ENCODE measurements at places on chromosomes 5 and 9.

DNA sequence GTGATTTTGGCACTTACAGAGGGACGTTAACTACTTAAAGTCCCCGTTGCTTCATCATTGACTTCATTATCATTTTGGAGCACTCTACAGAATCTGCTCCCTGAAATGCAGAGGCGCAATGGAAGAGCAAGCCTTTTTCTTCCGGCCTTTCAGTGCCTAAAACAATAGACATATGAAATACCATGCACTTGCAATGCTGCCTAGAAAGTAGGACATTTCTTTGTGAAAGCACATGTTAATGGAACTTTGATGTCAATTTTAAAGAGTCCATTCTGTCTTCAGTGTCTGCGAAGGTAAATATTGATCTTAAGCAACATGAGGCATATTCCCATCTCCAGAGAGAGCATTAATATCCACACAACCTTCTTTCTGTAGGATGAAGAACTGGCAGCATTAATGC lies 36.3 kb downstream of the ITGA2 start:
- no peak for DNase-seq

DNA sequence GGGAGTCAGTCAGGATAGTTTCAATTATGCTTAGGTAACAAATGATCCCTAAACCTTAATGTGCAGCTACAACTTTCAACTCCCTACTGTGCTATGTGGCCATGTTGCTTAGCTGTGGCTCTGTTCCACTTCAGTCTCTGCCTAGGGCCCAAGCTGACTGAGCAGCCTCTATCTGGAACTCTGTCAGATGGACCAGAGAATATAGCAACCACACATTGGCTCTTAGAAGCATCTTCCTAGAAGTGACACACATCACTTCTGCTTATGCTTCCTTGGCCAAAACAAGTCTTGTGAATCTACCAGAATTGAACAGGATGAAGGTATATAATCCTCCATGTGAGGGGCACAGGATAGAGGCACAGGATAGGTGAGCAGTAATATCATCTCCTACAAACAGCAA lies 36.7 kb upstream of the TNC start:
- no peak for DNase-seq

- no peak for DNase-seq
These were observed 21.5 kb upstream of the NFIL3 start for GRCh38 chr9:91445135-91445534.

DNA sequence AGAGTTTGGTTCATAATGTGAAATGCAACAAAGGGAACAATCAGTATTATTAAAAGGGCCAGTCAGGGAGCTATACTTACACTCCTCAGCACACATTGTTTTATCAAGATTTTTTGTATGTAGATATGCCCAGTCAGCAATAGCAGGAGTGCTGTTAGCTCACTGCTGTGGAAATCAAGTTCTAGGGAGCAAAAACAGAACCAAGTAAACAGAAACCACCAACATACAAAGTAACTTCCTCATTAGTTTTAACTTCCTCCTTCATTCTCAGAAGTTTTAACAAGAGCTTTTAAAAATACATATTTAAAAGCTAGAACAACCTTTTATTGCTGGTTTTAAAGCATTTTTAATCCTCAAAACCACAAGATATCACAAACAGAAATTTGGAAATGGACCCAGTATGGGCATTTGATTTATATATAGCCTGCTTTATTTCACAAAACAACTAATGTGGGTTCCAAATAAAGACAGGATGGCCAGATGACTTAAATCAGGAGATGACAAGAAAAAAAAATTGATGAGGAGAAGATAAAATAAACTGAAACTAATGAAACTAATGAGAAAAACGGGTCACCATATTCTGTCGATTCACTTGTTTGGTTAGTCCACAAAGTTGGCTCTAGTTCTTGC lies 178.5 kb downstream of the ADAMTS12 start:
- DNase-seq: no peak

DNA sequence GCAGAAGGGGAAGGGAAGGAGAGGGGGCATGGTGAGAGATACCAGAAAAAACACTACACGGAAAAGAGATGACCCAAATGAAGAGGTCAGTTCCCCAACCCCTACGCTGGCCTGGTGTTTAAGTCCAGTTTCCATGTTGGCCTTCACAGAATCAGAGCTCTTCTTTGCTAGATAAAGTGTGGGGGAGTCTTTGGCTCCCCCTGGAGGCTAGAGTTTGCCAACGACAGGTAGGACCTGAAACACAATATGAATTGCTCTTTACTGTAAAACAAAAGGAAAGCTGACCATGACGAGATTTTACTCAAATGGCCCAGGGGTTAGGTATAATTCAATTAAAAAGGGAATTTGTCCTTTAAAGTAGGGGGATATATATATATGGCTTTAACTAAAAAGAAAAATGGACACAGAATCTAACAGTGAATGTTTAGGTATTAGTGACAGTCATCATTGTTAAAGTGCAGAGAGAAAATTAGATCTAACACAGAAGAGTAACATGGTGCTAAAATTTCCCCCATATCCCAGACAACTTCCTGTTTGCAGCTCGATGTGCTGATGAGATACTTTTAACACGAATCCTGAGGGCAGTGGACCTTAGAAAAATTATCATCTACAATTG lies 92.0 kb downstream of the SV2C start:
- DNase-seq: peak; percentile 33

GRCh38 chr5:129951039-129951438 lies 46.8 kb downstream of the CHSY3 start:
- no peak for DNase-seq

- peak; percentile 69 for DNase-seq
These were observed 552 bp downstream of the OTULINL start for GRCh38 chr5:14581891-14582796.

- DNase-seq: no peak
These were observed 453.2 kb downstream of the CDH18 start for GRCh38 chr5:19534751-19535150.

DNA sequence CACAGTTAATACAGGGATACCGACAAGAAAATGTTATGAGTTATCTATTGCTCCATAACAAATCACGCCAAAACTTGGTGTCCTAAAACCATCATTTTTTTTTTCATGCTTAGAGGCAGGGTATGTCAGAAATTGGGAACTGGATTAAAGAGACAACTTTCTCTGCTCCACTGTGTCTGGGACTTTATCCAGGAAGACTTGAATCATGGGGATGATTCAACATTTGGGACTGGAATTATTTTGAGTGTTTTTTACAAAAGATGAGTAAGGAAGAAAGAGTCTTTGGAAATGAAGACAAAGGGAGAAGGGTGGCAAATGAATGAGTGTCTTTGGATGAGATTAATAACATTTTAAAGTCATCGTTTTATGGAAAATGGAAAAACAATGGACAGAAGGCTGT lies 1883.7 kb upstream of the C9orf72 start:
- DNase-seq: no peak

GRCh38 chr5:16807547-16807864 lies 128.6 kb downstream of the MYO10 start:
- DNase-seq: no peak

DNA sequence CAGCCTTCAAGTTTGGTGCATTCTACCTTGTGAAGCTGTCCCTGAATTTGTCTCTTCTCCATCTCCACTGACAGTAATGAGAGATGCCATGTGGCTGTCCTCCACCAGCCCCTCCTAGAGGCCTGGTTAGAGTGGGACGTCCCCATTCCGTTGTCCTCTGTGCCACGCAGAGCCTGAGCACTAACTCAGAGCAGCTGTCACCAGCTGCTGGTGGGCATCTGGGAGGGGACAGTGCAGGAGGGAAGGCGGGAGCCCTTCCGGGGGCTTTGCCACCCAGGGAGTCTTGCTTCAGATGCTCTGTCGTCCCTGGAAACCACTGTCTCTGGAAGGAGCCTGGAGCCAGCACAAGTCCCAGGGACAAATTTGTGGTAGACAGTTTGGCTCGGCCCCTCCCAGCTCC lies 78.6 kb downstream of the PDZD2 start:
- no peak for DNase-seq

GRCh38 chr5:101843055-101843454 lies 453.0 kb downstream of the SLCO4C1 start:
- no peak for DNase-seq

DNA sequence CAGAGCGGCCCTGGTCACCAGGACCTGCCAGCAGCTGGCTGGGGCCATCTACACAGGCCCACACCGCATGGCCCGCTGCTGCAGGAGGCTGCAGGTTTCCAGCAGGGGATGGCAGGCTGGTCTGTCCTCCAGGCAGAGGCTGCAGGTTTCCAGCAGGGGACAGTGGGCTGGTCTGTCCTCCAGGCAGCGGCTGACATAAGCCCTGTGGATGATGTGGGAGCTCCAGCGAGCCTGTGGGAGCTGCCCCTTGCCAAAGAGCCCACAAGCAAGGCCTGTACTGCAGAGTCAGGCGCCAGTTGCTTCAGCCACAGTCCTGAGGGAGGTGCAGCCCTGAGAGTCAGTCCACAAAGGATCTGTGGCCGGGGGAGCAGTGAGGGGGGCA lies 18.5 kb downstream of the TPPP start:
- no peak for DNase-seq

DNA sequence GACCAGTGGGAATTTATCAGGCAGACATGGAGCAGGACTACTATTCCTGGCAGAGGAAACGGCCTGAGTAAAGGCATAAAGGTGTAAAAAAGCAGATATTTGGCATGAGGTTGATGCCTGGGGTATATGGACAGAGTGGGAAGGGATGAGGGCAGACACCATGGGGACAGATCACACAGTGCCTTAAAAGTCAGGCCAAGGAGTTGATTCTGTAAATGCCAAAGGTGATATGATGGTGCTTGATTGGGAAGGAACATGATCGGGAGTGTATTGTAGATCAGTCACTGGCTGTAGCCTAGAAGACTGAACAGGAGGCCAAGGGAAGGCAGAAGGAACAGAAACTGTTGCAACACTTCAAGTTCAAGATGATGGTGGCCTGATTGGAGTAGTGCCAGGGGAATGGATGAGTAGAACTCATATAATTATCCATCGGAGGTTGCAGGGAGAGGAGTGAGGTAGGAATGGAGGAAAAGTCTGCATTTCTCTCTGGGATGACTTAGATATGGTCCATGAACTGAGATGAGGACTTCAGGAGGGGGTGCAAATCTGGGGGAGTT lies 594.3 kb upstream of the KLF4 start:
- DNase-seq: no peak

GRCh38 chr9:131674425-131675421 lies 65.2 kb downstream of the RAPGEF1 start:
- DNase-seq: no peak

- DNase-seq: peak; percentile 15
These were observed 720 bp downstream of the NADK2 start for GRCh38 chr5:36240779-36241630.

GRCh38 chr5:133461796-133462516 lies 150.4 kb downstream of the FSTL4 start:
- no peak for DNase-seq

- no peak for DNase-seq
These were observed 173.6 kb upstream of the S1PR3 start for GRCh38 chr9:88817628-88818027.

- DNase-seq: no peak
These were observed 677.0 kb downstream of the TAF11L14 start for GRCh38 chr5:18311266-18311665.

DNA sequence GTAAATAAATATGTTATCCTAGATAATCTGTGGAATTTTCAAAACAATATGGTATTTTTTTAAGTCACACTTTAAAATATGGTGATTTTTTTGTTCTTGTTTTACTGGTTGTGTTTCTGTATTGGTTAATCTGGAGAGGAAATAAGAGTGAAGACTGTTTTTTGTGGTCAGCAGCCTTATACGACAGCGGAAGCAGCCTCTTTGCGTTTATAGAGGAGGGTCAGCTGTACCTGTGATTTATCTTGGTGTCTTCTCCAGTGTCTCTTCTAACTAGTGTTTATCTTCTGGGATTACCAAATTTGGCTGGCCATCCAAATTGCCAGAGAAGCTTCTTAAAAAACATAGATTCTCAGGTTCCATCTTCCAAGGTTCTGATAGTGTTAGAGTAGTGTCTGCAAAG lies 58.7 kb downstream of the ICE1 start:
- DNase-seq: no peak

DNA sequence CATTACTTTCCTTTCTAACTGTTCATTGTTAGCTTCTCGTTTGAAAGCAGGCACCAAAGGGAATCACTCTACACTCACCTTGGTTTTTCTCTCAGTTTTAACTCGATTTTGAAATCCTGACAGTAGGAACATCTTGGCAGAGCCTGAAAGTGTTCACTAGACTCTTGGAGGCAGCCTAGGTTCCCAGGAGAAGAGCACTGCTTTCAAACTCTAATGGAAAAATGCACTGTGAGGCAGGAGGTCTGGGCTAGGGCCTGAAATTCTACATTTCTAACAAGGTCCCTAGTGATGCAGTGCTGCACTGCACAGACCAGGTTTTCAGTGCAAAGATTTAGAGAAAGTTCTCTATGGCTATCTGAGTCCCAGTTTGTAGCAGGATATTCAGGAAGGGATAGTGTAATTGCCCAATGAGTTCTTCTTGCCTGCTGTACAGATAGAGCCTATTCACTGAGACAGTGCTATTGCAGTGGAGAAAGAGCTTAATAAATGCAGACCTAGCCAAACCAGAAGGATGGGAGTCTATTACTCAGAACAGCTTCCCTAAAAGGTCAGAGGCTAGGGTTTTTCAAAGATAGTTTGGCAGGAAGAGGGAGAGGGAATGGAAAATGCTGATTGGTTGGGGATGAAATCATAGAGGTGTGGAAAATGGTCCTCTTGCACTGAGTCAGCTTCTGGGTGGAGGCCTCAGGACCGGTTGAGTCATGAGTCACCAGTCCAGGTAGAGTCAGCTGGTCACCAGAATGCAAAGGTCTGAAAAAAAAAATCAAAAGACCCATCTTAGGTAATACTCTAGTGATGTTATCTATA lies 153.9 kb downstream of the GPBP1 start:
- no peak for DNase-seq

DNA sequence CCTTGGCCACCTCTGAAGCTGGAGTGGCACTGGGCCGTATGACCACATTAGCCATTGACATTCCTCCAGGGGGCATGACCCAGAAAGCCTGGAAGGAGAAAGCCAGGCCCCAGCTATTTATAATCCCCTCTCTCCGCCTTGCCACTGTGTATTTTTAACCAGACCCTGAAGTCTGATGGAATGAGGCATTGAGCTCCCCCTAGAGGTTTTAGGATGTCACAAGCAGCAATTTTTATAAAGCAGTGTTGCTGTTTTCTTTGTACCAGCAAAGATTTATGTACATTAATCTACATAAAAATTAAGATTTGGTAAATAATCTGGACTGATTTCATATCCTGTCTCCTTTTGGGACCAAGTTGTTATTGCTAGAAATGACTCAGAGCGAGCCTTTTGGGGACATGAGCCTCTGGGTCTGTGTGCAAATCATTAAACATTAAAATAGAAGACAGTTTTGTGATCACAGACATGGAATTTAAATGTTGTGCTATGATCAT lies 127.1 kb downstream of the TRIO start:
- DNase-seq: no peak

GRCh38 chr5:107724642-107725041 lies 53.9 kb upstream of the EFNA5 start:
- DNase-seq: no peak

All from stimulated activated CD8-positive, alpha-beta memory T cell treated with anti-CD3 and anti-CD28 coated beads, Interleukin-2, amount 100 ng/mL, for 48 hours (primary cell).